Renal cortical epithelial cell (primary cell): ENCODE measurements at places on chromosomes 16 and 17. TPM values are rescaled to one million over a fixed set of nuclear protein-coding genes. Genes with fewer than 3 reads are reported as not detected.

- DNase-seq, result no peak
These were observed 9.2 kb downstream of the PIGQ start for GRCh38 chr16:578870-579405.

DNA sequence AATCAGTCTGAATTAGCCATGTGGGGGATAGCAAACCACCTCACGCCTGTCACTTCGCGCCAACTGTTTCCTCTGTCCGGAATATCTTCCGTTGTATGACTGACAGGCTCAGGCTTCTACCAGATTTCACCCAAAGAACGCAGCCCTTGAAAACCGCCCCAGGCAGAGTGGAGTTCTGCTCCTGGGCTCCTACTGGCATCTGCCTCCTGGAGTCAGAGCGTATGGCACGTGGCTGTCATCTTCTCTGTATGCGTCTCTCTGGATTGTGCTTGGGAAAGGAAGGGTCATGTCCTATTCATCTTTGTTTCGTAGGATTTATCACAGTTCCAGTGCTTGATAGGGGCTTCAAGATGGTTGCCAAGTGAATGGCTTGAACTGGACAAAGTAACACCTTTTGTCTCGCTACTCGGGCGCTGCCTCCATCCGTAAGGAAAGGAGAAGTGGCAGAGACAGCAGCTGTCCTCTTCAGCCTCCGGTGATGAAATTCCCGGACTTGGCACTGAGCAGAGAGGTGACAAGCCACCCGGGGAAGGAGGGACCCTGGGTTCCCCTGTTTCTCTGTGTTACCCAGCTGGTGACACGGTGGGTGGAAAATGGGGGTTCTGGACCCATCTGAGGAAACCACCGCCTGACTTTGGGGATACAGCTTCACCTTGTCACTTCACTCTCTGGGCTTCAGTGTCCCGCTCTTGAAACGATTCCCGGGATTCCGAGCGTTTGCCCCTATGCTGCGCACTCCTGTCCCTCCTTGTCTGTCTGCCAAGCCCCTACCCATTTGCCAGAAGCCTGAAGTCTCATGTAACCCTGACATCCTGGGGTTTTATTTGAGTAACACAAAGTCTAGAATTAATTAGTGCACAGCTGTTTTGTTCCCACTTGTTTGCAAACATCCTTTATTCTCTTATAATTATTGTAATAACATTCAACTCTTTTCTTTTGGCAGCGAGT is 13.9 kb downstream of the KIAA0513 start:
- no peak for DNase-seq

DNA sequence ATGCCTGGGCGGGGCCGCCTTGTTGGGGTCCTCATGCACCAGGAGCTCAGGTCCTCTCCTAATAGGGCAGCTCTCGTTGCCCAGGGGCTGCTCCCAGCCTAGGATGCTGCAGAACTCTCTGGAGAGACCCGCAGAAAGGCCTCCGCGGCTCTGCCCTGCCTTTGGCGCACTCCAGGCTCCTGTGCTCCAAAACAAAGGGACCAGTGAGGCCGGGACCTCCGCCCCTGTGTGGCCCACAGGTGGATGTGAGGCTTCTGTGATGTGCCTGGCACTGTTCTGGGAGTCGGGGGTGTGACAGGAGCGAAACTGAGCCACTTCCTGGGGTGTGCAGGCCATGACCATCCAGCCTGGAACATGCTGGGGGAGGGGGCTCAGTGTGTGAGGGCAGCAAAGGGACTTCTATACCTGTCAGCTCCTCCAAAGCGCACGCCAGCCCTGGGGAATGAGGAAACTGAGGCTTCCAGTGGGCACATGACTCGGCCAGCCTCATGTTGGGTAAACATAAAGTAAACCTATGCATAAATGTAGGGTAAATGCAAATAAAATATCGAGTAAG is 153.2 kb downstream of the IRF8 start:
- no peak for DNase-seq

GRCh38 chr17:40309031-40309948 is at the start of gene RARA:
Gene RARA, plus strand, starts transcription at chr17:40309180. Its CDS starts 22,039 bp downstream, at chr17:40331219.
- DNase-seq, result no peak

GRCh38 chr16:31301708-31302400 is 42.1 kb downstream of the ITGAM start:
- DNase-seq, result peak; percentile 9

DNA sequence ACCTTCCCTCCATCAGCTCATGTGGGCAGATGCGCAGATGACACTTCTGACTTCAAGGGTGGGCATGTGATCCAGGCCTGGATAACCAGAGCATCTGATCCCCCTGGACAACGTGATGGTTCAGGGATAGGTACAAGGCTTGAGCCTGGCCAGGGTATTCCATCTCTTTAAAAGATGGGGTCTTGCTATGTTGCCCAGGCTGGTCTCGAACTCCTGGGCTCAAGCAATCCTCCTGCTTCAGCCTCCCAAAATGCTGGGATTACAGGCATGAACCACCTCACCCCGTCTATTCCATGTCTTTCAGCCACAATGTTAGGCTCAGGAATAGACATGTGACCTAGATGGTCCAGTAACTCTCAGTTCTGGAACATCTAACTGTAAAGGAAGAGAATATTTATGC is 20.8 kb downstream of the CRYM start:
- DNase-seq, result no peak

- DNase-seq, result no peak
These were observed 6.9 kb downstream of the WIPI1 start for GRCh38 chr17:68450391-68450790.

DNA sequence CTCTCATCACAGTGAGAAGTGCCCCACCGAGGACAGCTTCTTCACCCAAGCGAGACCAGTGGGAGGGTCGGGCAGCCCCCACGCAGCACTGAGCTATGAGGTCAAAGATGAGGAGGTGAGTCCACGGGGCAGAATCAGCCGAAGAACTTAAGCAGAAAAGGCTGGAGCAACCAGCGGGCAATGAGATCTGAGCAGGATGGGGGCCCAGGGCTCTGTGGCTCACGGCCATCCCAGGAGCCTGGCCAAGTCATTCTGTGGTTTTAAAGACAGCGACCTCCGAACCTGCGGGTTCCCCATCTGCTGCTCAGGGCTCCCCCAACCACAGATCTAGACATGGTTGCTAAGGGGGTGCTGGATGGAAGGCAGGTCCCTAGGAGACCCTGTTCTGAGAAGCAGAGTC is 202.6 kb downstream of the RBFOX3 start:
- DNase-seq, result no peak

DNA sequence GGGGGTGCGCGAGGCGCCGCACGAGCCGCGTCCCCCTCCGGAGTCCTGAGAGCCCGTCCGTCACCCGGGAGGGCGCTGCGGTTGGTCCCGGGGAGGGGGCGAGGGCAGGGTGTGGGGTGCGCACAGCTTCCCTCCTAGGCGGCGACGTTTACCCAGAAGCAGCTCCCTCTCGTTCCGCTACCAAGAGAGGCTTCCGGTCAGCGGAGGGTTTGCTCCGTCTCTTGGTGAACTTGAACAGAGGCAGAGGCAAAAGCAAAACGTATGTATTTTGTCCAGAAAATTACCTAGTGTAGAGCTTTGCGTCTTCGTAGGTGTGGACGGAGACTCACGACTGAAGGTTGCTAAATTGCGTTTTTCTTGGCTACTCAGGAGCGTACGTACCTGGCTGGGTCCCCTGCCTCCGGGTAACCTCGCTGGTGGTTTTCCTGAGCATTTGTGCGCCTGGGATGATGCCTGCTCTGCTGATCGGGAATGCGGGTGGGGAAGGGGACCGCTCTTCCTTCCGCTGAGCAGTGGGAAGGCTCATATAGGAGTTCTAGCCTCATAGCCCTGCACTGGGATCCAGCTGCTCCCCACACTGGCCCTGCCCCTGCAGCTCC is 833 bp downstream of the WSCD1 start:
- peak; percentile 21 for DNase-seq

DNA sequence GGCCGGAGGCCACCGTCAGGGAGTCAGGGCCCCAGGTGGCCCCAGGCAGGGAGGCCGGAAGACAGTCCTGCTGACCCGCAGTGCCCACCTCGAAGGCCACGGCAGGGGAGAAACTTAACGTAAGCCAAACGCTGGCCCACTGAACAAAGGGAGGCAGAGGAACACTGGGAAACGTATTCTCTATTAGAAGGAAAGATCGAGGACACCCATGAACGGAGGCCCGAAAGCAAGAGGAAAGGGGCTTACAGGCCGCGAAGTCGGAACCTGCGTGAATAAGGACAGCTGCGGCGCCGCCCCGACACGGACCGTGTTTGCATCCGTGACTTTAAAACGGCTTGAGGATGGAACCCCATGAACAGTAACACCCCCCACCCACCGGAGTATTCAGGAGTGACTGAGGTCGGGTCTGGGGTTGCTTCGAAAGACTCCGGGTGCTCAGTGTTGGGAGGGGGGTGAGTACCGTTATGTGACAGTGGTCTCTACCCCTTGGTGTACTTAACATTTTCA is 102.4 kb upstream of the METRNL start:
- no peak for DNase-seq

DNA sequence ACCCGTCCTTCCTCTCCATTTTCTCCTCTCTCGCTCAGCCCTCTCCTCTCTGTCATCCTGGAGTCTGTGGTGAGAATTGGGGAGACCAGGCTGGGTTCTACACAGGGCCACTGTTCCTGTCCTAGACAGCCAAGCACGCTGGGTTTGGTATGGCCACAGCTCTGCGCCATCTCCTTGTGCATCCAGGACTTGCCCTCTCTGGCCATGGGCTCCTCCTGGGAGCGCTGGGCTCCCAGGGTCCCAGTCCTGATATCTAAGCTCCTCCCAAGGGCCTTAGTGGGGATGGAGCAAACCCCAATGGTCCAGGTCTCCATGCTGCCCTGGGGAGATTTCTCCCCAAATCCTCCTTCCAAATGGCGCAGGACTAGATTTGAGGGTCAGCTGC is 27.2 kb upstream of the ITGA3 start:
- no peak for DNase-seq

DNA sequence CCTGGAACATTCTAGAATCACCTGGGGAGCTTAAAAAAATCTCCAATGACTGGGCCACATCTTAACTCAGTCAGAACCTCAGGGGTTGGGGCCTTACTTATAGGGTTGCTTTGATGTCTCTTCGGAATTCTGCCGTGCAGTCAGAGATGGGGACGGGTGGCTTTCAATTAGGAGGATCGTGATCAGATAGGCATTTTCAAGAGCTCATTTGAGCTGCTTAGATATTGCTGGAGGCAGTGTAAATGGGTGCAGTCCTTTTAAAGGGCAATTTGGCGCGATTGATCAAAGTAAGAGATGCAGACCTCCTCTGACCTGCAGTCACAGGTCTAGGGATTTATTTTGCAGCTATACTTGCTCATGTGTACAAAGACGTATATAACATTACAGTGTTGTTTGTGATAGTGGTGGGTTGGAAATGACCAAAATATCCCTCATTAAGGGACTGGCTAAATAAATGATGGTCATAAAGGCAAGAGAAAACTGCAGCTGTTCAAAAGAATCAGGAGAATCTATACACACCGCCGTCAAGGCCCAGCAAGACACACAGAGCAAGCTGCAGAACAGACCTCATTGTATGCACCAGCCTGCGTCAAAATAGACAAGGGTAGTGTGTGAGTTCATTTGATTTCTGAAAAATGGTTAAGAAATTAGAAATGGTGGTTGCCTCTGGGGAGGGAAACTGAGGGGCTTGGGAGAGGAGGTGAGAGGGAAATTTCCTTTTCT is 6.3 kb upstream of the KCNG4 start:
- DNase-seq, result no peak

GRCh38 chr17:47629826-47630225 is 19.9 kb upstream of the KPNB1 start:
- DNase-seq, result peak; percentile 45

DNA sequence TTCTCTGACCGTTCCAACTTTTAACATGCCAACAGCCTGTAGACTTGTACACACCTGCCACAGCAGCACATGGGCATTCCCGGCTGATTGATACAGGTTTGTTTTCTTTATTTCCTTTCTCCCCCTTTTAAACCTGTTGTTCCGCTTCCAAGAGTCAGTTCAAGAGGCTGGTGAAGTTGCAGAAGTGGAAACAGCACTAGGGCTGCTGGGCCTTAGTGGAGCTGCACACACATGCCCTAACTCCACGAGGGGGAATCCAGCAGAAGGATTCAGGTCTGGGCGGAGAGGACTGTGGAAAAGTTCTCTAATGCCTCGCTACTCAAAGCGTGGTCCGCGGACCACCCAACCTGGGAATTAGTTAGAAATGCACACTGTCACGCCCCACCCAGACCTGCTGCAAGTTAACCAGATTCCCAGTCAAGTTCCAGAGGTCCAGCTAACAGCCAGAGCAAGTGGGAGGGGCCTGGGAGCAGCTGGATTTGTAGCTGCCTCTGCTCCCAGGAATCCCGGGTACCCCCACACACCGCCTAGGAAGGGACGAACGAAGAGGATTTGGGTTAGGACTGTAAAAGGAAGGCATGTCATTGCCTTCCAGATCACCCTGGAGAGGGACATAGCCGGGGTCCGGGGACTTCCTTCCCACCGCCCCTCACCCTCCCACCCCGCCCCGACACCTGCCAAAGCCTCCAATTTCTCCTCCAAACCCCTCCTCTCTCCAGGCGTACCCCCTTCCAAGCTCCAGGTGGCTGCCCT is 542 bp downstream of the SLC39A11 start:
- DNase-seq, result no peak

DNA sequence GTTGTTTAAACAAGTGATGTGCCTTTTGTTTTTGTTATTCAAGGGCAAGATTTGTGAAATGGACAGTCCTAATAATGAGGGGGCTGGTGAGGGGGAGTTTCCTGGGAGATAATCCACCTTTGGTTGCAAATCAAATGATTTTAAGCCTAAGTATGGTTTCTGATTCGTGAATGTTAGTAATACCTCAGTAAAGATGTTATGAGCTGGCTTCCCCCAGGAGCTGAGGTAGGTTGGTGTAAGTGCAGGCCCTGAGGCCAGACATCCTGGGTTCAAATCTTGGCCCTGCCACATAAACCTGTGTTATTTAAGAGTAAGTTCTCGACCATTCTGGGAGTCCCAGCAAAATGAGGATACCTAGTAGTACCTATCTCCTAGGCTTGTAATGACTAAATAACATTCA is 1.5 kb downstream of the SNX29 start:
- DNase-seq, result no peak

DNA sequence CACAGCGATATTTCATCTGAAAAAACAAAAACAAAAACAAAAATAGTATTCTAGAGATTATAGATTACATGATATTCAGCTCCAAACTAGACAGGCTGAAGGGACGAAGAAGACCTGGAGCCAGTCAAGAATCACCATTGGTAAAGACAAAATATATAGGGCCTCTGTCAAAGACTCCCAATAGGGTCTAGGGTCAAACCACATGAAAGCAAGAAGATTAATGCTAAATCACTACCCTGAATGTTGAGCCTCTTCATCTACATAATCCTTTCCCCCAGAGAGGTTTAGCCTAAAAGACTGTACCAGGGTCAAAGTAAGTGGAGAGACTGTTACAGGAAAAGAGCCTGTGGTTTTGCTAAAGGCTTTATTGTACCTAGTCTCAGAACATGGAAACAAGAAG is 10.8 kb upstream of the NME1 start:
- no peak for DNase-seq

- no peak for DNase-seq
These were observed 17.5 kb upstream of the GUCY2D start for GRCh38 chr17:7984904-7985303.

The ATP2A1 gene
- total RNA-seq, result 0.10 TPM in 1 of 2 replicates, not detected in the other

The NKD1 gene
- under 0.01 TPM in 1 of 2 replicates, not detected in the other for total RNA-seq

The PCGF2 gene
- total RNA-seq, result 1.7 and 8.6 TPM in 2 replicates

The KRTAP9-7 gene
- total RNA-seq, result not detected in 2 replicates

The MRPL27 gene
- total RNA-seq, result 41.8 and 69.3 TPM in 2 replicates

The C1QL1 gene
- total RNA-seq, result 0.35 and 0.45 TPM in 2 replicates

The TRIM72 gene
- not detected in 2 replicates for total RNA-seq

The KCNJ12 gene
- total RNA-seq, result 6.7 and 8.5 TPM in 2 replicates

The KRT14 gene
- total RNA-seq, result 0.25 and 4.2 TPM in 2 replicates

The CCL13 gene
- total RNA-seq, result not detected in 2 replicates

The TERB1 gene
- total RNA-seq, result 0.15 and 0.35 TPM in 2 replicates

The SPNS3 gene
- total RNA-seq, result 0.50 and 1.0 TPM in 2 replicates
